ENCODE measurements at places on chromosomes 13 and 19.

DNA sequence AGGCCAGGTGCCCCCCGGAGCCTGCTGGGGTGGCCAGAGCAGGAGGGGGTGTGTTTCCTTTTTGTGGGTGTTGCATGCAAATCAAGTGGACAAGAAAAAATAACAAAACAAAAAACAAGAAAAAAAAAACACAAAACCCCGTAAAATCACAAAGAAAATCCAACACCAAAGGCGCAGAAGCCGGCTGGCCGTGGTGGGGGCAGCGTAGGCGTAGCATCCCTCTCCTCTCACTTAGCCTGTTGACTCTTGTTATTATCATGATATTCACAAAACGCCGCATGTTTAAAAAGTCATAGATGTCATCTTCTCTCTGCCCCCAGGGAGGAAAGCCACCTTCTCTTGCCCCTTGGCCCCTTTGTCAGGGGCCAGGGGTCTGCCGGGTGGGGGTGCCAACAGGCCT is 978 bp upstream of the TGFBR3L start:
- DNase-seq: no peak

GRCh38 chr13:41952749-41953148 is 8.2 kb downstream of the VWA8 start:
- DNase-seq: no peak

DNA sequence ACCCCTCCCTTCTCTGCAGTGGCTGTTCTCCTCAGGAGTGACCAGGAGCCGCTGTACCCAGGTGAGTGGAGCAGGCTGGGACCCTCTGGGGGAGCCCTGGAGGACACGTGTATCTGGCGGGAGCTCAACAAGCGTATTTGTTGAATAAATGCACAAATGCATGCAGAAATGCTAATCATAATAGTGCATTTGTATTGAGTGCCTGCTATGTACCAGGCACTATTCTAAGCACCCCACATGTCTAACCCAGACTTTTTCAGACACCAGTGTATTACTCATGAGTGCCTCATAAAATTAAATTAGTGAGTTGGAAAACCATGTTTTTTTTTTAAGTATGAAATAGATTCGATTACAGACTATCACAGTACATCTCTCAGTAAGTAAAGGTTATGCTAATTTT is 7.9 kb downstream of the HPN start:
- no peak for DNase-seq

GRCh38 chr13:48066310-48066989 is 28.5 kb downstream of the MED4 start:
- DNase-seq: no peak

DNA sequence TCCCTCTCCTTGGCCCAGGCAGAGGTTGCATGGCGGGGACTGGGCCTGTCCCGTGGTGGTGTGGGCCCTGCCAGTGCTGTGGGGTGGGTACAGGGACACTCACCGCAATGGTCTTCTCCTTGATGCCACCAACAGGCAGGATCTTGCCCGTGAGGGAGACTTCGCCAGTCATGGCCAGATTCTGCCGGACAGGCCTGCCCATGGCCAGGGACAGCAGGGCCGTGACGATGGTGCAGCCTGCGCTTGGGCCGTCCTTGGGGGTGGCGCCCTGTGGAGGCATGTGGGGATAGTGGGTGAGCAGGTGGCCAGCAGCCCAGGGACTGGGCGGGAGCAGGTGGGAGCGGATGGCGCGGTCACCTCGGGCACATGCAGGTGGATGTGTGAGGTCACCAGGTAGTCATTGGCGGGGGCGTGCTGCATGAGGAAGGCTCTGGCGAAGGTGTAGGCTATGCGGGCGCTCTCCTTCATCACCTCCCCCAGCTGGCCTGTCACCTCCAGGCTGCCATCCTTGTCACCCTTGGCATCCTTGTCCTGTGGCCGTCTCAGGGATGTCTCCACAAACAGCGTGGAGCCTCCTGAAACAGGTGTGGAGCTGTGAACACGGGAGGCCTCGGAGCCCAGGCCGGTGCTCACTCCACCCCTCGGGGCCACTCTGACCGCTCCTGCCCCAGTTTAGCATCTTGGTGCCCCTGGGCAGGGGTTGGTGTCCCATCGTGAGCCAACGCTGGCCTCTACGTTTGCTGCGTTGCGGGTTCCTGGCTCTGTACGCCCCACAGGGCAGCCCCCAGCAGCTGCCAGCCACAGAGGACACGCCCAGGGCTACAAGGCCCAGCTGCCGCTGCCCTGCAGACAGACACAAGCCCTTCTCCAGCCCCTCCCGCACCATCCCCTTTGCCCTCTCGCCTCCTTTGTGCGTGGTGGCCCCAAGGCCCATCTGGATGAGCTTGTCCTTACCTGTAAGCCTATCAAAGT is 3.4 kb downstream of the RPL36 start:
- no peak for DNase-seq

GRCh38 chr13:61362522-61362921 is 53.1 kb downstream of the PCDH20 start:
- DNase-seq: no peak

- peak; percentile 63 for DNase-seq
Measured at GRCh38 chr19:38095411-38096308, 128.4 kb downstream of the DPF1 start.

DNA sequence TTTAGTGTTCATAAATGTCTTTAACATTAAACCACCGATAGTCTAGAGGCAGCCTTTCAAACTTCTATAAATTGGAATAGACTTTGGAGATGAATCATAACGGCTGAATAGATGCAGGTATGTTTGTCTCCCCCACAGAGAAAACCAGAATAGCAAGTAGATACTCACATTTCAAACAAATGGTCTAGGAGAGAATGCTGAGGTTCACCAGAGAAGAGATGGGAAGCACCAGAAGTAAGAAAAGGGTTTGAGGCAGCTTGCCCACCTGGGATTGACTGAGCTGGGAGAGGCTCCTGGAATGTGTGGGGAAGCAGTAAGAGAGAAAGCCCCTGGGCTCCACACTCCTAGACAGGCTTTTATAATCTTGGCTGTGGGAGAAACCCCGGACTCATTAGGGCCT is 6.4 kb downstream of the IGFL3 start:
- no peak for DNase-seq

DNA sequence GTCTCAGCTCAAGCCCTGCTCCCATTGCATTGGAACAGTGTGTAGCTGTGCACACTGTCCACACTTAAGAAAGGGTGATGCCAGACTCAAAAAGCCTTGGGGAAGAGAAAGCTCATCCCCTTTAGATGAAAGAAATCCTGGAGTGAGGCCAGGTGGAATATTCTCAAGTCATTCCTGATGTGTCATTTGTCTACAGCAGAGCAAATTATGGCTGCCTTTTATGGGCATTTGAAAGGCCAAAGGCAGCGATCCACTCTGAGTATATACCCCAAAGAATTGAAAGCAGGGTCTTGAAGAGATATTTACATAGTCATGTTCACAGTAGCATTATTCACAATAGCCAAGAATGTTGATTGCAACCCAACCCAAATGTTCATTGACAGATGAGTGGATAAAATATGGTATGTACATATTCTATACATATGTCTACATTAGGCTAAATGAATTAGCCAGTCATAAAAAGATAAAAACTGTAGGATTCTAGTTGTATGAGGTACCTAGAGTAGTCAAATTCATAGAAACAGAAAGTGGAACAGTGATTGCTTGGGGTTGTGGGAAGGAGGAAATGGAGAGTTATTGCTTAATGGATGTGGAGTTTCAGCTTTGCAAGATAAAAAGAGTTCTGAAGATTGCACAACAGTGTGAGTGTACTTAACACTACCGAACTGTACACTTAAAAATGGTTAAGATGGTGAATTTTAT is 214.9 kb downstream of the KCNRG start:
- DNase-seq: no peak

GRCh38 chr13:113630296-113630695 is 27.7 kb downstream of the ATP4B start:
- no peak for DNase-seq

- no peak for DNase-seq
Measured at GRCh38 chr13:28850226-28850625, 30.1 kb downstream of the MTUS2 start.

DNA sequence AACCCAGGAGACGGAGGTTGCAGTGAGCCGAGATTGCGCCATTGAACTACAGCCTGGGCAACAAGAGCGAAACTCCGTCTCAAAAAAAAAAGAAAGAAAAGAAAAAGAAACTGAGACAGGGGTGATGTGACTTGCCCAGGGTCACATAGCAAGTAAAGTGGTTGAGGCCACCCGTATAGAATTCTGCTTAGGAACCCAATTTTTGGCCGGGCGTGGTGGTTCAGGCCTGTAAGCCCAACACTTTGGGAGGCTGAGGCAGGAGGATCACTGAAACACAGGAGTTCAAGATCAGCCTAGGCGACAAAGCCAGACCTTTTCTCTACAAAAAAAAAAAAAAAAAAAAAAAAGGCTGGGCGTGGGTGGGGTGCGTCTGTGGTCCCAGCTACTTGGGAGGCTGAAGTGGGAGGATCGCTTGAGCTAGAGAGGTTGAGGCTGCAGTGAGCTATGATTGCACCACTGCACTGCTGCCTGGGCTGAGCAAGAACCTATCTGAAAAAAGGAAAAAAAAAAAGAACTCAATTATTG is 1.3 kb downstream of the SNRPA start:
- DNase-seq: peak; percentile 24

- no peak for DNase-seq
Measured at GRCh38 chr13:79079351-79079839, 326.7 kb downstream of the RBM26 start.

DNA sequence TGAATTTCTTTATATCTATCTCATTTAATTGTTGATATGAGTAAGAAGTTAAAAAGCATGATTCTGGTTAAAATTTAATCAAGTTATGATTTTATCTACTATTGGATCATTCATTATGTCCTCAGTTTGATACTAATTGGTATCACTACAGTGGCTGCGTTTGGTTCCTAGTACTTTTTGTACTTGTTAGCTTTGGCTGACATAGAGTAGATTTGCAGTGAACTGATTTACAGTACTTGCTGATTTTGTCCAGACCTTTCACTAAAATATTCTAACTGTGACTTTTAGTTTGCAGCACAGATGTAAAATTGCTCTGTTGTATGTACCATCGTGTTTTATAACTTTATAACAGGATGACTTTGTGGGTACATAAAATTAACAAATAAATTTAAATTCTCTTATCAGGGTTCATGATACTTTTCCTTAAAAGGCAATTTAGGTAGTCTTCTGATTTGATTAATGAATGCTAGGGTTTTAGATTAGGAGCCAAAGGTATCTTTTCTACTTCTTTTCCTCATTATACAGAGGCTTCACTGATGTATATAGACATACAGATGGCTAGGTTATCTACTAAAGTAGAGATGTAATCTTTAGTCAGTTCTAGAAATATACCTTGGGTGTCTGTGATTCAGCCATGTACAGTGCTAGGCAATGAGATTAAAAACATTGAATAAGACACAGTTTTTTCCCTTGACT is 8.7 kb downstream of the UCHL3 start:
- no peak for DNase-seq

DNA sequence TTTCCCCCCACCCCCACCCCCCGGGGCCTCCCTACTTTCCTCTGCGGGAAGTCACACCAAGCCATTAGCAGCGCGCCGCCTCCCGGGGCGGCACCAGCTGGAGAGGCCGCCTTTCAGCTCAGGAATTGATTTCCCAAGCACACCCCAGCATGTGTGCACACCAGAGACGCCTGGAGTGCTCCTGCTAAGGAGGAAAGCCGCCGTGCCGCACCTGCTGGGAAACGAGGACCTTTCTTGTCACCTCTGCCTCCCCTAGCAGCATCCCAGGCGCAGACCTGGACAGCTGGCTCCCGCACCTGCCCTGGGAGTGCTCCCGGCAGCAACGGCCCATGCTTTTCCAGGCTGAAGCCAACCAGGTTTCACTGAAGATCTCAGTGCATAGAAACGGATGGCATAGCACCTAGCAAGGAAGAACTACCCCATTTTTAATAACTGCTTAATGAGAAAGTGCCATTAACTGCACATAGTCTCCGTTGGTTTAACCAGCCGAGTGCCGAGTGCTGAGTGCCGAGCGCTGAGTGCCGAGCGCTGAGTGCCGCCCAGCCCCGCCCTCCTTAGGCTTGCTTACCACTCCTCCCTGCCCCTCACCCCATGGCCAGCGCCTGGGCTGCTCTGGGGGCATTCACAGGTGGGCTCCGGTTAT is 165.0 kb downstream of the USP12 start:
- DNase-seq: no peak

DNA sequence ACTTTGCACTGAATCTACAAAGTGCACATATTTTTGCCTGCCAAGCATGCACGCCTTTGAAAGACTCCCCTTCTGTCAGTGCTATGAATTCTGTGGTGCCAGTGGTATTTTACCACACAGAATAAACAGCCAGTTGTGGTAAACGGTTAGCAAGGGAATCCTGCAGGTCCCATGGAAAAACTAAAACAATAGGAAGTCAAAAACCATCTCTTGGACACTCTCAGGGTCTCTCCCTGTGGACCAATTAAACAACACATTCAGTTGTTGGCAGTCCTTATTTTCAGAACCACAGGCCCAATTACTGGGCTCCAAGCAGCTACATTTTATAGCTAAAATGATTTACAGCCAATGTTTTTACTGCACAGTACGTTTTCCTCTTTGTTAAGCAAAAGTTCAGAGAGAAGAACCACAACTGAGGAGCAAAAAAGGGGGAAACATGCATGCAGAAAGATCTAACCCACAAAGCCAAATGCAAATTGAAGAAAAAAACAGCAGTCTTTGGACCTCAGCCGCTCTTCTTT is 116.9 kb downstream of the KCTD12 start:
- no peak for DNase-seq

DNA sequence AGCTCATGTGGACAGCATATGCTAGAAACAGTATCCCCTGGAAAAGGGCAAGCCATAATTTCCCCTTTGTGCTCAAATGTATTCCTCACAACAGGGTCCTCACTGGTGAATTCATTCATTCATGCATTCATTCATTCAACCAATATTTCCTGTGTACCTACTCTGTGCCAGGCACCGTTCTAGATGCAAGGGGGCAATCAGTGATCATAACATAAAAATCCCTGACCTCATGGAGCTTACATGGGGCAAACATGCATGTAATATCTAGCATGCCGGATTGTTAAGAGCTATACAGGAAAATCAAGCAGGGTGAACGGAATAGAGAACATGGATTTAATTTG is 2.6 kb downstream of the RANBP3 start:
- no peak for DNase-seq

DNA sequence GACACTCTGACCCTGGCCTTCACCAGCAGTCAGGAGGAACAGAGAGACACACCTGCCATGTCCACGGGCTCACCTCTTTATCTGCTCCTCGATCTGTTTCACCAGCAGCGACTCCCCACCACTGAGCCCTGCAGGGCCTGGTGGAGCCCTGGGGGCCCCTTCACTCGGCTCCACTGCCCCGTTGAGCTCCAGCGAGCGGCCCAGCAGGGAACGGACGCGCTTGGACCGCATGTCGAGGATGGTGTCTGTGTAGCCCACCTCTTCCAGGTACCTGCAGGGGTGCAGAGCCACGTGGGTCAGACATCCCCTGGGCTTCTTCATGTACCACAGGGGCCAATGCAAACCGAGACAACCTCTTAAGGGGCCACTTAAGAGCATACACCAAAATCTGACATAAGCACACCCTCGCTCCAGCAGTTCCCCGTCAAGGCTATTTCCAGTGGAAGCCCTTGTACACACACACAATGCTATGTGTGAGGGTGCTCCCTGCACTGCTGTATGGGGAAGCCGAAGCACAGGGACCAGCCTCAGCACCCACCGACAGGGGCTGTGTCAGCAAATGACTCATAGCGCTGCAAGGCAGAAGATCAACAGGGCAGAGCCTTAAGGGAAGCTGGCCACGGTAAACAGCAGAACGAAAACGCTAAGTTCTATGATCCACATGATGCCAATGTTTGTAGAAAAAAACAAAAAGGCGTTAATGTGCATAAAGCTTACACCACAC is 12.7 kb upstream of the FKRP start:
- no peak for DNase-seq
